NCI-H1417 treated with DMSO at 0.1 percent for 48 hours (cell line): ENCODE measurements at places on chromosomes 3 and 15.

DNA sequence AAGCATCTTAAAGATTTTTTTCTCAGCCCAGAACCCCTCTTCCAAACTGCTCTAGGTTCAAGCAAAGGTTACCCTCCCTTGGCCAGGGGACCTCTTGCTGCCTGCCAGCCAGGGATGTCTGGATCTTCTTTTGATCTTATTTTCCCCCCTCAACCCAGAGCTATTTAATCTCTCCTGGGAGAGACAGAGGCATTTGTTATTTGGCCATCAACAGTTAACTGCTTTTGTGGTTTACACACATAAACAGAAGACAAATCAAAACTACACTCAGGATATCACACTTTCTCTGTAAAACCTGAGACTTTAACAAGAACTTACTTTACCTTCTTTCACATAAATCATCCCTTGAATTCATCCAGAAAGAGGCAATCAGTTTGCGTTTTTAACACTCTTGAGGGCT lies 272.5 kb downstream of the THSD4 start:
- no peak for DNase-seq

DNA sequence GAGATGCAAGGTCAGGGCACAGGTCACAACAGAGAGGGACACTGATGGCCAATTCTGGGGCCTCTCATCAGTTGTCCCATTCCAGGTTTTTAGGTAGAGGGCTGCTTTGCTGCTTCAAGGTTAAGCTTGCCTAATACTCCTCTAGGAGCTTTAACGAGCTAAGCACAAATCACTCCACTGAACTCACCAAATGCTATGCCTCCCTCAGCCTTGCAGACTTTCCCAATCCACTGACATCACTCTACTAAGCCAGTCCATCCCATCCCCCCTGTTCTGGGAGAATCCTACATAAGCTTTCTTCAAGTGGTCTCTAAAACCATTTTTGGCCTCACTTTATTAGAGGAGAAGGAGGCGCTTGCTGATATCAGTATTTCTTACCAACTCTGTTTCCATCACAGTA lies 24.8 kb upstream of the PDCD6IP start:
- DNase-seq = no peak

- no peak for DNase-seq
Observed at GRCh38 chr15:74050556-74051234, 31.7 kb downstream of the GOLGA6A start.

DNA sequence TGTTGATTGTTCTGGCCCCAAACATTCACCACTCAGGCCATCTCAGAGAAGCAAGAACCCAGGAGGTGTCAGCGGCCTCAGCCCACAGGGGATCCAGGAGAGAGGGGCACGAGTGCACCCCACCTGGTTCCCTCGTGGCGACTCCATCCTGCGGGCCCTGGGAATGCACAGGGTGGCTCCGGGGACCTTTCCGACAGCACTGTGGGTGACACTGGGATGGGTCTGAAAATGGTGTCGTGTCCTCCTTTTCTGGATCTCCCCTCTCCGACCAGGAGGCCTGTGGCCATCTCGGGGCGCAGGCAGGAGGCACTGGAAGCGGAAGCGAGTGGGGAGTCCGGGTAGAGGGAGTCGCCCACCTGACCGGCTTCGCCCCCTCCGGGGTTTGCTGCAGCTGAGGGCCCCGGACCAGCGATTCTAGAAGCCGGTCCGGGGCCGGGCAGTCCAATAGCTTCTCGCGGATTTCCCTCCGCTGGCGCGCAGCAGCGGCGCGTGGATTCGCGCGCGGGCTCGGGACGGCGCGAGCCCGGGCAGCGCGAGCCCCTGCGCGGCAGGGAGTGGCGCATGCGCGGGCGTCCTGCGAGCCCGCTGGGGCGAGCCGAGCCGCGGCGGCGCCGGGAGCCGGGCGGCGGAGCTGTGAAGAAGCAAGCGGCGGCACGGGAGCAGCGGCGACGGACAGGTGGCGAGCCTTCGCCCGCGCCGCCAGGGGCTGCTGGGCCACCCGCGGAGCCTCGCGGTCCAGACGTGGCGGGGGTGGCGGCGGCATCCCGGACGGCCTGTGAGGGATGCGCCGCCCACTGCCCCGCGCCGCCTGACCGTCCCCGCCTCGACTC lies at the start of gene DOCK3:
Gene DOCK3, plus strand, starts transcription at position 579 of the 830 bp plus-strand sequence. CDS start 337 bp downstream, outside the sequence.
- no peak for DNase-seq
